ENCODE measurements at places on chromosomes 1 and 21. TPM values are rescaled to one million over a fixed set of nuclear protein-coding genes. Genes with fewer than 3 reads are reported as not detected.

DNA sequence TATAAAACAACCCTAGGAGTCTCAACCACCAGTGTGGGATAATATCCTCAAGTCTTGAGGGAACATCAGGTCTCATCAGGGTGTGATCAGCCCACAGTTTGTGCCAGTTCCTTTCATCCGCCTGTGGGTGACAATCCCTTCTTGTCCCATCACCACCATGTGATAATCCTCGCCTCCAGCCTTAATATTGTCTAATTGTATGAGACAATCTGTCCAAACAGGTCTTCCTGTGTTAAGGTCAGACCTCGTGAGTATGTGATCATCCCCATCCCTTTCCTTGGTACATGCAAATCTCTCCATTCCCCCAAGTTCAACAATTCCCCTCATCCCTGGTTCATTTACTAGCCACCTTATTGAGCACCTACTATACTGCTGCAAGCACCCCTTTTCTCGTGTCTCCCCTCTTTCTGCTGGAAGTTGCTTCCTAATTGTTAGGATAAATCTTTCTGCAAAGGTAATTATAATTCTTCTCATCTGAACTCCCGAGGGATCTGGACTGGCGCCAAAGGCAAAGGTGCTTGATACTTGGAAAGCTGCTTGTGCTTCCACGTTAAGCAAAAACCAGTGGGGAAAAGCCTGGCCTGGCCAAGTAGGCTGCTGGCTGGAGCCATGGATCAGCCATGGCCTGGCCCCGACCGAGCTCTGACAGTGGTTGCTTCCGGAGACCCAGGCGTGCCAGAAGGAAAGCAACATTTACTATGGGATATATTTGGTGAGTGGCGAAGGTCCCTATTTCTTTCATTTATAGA is 92.5 kb downstream of the RNF220 start:
- DNase-seq = no peak

- DNase-seq = no peak
Observed at GRCh38 chr21:15560383-15561056, 169.3 kb upstream of the USP25 start.

- DNase-seq = no peak
Observed at GRCh38 chr1:30437059-30437576, 286.3 kb downstream of the MATN1 start.

DNA sequence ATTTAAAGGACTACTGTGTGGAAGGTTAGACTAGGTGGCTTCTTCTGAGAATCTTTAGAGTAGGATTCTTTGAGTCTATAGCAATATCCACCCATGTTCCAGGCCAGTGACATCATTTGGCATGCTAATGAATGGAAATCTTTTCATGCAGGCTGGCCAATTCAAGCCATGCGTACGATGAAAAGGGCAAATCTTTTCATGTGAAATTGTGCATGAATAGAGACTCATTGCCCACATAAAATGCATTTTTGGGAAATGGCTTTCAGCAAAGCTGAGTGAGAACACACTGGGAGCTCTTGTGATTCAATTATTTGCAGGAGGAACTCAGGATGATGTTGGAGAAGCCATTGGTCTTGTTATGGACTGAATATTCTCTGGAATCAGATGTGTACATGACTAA is 324.9 kb upstream of the DAB1 start:
- DNase-seq = no peak

Gene COL24A1
- total RNA-seq = not detected

Gene FMO3
- total RNA-seq = not detected

Gene DNALI1
- not detected for total RNA-seq

Gene ANGPTL1
- total RNA-seq = not detected
